ENCODE measurements at places on chromosomes 11 and 22.

DNA sequence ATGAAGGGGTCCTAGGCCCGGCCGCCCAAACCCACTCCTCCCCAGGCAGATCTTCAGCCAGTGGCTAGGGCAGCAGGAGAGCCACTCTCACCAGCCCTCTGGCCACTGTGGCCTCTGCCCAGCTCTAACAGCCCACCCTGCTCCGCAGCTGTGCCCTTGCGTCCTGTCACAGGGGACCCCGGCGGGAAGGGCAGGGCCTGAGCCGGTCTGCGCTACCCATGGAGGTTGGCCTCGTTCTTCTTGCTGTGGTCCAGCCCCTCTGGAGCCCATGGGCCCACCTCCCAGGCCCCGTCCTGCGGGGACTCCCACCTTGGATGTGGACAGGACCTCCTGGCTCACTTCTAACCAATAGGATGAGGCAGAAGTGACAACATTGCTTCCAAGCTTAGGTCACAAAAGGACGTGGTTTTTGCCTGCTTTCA, 38.3 kb upstream of the TH start:
- DNase-seq = no peak

DNA sequence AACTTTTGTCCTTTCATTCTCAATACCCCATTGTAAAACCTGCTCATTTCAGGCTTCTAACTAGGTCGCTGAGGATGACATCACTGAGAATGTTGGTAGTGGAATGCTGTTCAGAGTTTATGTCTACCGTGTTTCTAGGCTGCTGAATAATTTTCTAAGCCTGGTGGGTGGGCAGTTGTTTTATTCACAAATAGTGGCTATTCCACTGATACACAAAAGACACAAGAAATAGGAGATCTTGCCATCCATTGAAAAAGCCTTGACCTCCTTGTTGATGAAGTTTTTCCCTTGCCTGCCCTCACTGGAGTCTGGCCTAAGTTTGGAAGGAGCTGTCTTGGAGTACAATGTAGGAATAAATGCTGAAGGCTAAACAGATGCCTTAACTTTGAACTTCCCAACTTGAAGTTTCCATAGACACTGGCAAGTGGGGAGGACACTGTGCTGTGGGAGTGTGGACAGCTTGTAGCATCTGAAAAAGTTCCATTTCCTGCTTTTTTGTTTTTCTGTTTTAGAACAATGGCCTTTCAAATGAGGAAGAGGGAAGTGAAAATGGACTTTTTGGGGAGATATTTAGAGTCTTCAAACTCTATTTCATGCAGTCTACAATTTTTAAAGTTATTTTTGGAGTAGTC, 59.2 kb downstream of the TRIM44 start:
- no peak for DNase-seq

DNA sequence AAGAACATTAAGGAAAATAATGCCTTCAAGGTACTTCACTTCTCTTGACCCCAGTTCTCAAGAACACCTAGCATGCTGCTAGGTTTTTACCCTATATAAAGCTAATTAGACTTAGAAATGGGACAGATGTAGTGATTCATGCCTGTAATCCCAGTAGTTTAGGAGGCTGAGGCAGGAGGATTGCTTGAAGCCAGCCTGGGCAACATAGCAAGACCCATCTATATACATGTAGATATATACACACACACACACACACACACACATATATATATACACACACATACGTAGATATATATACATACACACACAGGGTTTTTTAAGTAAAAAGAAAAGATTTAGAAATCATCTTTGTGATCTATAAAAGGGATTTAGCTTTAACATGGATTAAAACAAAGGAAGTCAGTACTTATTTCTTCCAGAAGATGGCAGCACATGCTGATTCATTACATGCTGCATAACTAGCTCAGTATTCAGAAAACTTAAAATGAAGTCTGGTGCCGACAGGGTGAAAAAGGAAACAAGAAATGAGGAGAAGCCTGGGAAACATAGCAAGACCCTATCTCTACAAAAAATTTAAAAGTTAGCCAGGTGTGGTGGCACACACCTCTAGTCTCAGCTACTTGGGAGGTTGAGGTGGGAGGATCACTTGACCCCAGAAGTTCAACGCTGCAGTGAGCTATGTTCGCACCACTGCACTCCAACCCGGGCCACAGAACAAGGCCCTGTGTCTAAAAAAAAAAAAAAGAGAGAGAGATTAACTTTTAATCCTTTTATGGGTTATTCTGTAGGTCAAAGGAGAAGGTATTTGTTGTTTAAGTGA, 28.5 kb upstream of the RBX1 start:
- no peak for DNase-seq

- no peak for DNase-seq
Observed at GRCh38 chr11:65246506-65246905, 15.3 kb upstream of the POLA2 start.

DNA sequence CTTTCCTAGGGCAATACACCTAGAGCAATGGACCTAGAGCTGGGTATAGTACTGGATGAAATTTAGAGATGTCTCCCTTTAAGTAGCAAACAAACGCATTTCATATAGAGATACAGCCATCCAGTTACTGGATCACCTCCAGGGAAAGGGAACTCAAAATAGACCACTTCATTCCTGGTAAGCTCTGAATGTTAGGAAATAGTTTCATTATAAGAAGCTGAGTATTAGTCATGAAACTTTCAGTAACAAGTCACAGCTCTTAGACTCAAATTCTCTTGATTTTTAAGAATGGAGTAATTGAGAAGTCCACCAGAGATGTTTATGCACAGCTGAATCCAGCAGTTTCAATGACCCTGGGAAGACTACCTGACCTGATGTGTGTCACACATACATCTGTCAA, 221.9 kb downstream of the FAM76B start:
- DNase-seq = no peak

GRCh38 chr11:34600339-34601084, 20.4 kb upstream of the EHF start:
- DNase-seq = no peak

All from stimulated activated CD8-positive, alpha-beta memory T cell treated with anti-CD3 and anti-CD28 coated beads, Interleukin-15, amount 100 ng/mL, for 1 hour (primary cell).